ENCODE measurements at places on chromosomes 5 and 9. TPM values are rescaled to one million over a fixed set of nuclear protein-coding genes. Genes with fewer than 3 reads are reported as not detected.

PARP8 gene
- 8.2 TPM for total RNA-seq

C5orf46 gene
- not detected for total RNA-seq

SLC6A3 gene
- not detected for total RNA-seq

TAF11L5 gene
- not detected for total RNA-seq

FOXD4 gene
- 0.27 TPM for total RNA-seq

PRDM9 gene
- total RNA-seq = not detected

TRPM6 gene
- under 0.01 TPM for total RNA-seq

PCDHA9 gene
- total RNA-seq = 0.49 TPM

PCDHGC3 gene
- 53.7 TPM for total RNA-seq

ECM2 gene
- total RNA-seq = 23.3 TPM

SREK1 gene
- total RNA-seq = 90.2 TPM

SLCO4C1 gene
- 0.09 TPM for total RNA-seq

THBS4 gene
- total RNA-seq = 1.5 TPM

TXN gene
- total RNA-seq = 708 TPM

PCDHB16 gene
- total RNA-seq = 0.25 TPM

PPP3R2 gene
- total RNA-seq = not detected

MCIDAS gene
- not detected for total RNA-seq

NR2F1 gene
- total RNA-seq = 20.5 TPM

STK10 gene
- total RNA-seq = 17.0 TPM

SPATA9 gene
- not detected for total RNA-seq

PCA3 gene
- not detected for total RNA-seq

PPIC gene
- 57.2 TPM for total RNA-seq

SOX30 gene
- total RNA-seq = not detected

PPP2R2B gene
- 1.6 TPM for total RNA-seq

IL13 gene
- not detected for total RNA-seq

TEX48 gene
- not detected for total RNA-seq

ANKRD33B gene
- total RNA-seq = 8.3 TPM

PIP5KL1 gene
- 1.6 TPM for total RNA-seq

SHLD3 gene
- total RNA-seq = 5.3 TPM

PRDM12 gene
- not detected for total RNA-seq

EIF4EBP3 gene
- 0.74 TPM for total RNA-seq

SLC6A7 gene
- total RNA-seq = not detected

SLC36A3 gene
- total RNA-seq = not detected

ARSB gene
- 32.7 TPM for total RNA-seq

All from fibroblast of the aortic adventitia (primary cell).